ENCODE measurements at places on chromosomes 1 and 21.
A peak's percentile ranks its signal among the peaks of the same experiment; 100 is the strongest.

DNA sequence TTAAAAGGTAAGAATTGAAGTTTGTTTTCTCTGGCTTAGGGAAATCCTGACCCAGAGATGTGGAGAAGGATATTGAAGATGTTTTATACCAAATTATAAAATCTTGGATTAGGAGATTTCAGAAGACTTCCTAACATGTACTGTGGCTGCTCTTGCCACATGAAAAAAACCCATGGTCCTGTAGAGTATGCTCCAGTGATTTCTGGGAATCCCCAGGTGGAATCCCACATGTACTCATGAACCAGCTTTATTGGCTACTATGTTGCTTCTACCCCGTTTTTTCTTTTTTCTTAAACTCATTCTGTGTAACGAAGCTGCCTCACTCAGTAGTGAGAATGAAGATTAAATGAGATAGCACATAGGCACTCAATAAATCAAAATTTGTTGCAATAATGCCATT, 132.7 kb upstream of the SGIP1 start:
- DNase-seq = no peak

GRCh38 chr21:45073301-45074047, 906 bp upstream of the ADARB1 start:
- peak; percentile 68 for DNase-seq

GRCh38 chr1:162755306-162755705, 35.2 kb upstream of the HSD17B7 start:
- DNase-seq = peak; percentile 10

- no peak for DNase-seq
Measured at GRCh38 chr1:7594714-7595295, 176.3 kb upstream of the VAMP3 start.

GRCh38 chr1:205579711-205580110, 52.1 kb downstream of the ELK4 start:
- no peak for DNase-seq

GRCh38 chr1:80842796-80843195, 957.9 kb upstream of the ADGRL2 start:
- no peak for DNase-seq

DNA sequence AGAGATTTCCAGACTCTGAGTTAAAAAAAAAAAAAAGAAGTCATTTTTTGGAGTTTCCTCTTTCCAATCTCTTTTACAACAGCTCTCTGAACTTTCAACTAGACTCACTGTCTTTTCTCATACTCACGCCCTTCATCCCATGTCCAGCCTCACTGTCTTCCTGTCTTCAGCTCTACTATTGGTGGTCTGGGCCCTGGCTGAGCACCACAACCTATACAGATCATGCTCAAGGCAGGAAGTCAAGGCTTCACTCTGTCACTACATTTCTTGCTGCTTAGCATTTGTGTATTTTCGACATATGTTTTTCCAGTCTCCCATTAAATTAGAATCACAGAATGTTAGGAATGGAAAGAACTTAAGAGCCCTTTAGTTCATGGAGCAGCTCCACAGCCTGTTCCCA, 106.4 kb upstream of the PPP2R5A start:
- no peak for DNase-seq

DNA sequence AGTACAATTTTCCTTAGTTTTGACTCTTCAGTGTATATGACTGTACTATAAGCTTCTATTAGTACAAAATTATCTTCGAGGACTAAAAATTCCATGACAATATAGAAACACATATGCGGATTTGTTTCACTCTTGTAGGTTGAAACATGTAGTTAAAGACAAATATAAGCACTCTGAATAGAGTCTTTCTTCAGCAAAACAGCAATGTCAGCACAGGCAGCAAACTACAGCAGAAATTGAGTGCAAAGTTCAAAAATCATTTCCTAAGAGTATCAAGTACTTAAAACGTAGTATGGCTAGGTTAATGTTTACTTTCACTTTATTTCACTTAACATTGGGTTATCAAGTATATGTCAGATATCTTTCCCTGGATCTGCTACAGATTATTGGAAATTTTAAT, 106.7 kb downstream of the FAF1 start:
- no peak for DNase-seq

DNA sequence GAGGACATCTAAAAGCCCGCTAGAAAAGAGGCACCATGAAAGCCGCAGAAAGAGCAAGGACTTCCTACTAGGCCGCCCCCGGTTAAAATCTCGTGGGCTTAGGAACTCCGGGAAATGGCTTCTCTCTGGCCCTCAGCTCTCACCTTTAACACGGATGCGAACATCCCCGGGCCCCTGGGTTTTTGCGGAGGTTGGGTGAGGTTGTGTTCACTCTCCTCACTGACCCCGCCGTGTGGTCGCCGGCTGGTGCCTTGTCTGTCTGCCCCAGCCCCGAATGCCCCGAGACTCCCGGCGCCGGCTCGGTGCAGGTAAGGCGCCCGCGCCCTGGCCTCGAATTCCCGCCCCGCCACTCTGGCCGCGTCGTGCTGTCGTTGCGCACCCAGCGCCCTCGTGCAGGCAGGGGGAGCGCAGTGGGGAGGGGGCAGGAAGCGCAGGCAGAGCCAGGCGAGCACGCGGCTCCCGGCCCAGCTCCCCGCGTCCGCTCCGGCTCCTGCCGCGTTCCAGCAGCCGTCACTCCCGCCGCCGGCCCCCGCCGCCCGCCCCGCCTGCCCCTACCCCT, at the start of gene SHISAL2A:
TSS of gene SHISAL2A (plus strand) at position 437 of the 559 bp plus-strand sequence. CDS start 326 bp downstream, outside the sequence.
- no peak for DNase-seq

All from RKO (cell line).